Sigmoid colon (tissue), 7 donors: ENCODE measurements at places on chromosomes 3 and 15. TPM values are rescaled to one million over a fixed set of nuclear protein-coding genes. Genes with fewer than 3 reads are reported as not detected.

The CERS3 gene
- not detected for total RNA-seq

The DUOXA1 gene
- 2.1 TPM for total RNA-seq

The NCBP2 gene
- total RNA-seq, result 39.3 TPM

The DAZL gene
- 0.66 TPM for total RNA-seq

The CCR2 gene
- 1.6 TPM for total RNA-seq

The PLAAT1 gene
- total RNA-seq, result not detected

The RPP25 gene
- total RNA-seq, result 3.7 TPM

The GRK7 gene
- total RNA-seq, result not detected

DNA sequence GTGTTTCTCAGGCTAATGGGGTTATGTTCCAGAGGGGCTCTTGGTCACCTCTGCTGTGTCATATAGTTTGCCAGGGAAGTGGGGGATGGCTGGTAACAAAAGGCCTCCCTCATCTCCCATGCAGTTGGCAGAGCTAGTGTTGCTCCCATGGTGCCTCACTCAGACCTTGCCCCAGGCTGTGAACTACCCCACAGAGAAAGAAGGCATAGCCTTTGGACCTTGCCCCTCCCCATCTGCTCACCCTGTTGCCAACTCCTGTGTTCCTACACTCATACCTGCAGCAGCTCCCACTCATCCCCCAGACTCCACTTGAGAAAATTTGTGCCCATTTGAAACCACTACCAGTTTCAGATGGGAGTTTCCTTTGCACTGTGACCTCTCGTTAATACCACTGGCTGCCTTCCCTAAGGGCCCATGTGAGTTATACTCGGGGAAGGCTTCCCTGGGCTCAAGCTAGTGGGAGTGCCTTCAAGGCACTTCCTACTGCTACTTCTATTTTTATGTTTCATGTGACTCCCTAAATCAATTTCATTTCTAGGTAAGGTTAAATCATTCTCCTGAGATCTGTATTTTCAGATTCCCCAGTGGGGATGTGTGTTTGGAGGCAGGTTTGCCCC, 25.3 kb upstream of the COPB2 start:
- no peak for DNase-seq

GRCh38 chr3:169362301-169362700, 301.2 kb downstream of the MECOM start:
- DNase-seq, result no peak

GRCh38 chr3:100150473-100150872, 36.2 kb upstream of the FILIP1L start:
- no peak for DNase-seq

DNA sequence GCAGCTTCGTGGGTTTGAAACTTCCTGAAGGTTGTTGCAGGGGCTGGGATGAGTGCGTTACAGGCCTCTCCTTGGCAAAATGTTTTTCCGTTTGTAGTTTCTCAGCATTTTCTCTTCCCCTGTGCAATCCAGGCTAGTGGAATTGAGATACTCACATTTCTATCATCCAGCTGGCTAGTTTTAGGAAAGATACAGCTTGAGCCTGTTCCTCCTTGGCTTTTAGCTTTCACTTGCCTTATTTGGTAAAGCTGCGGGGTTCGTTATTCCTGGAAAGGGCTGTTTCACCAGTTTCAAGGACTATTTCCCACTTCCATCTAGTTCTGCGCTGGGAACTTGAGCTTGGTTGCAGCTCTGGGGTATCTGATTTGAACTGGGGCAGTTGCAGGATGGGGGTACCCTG, 90.3 kb downstream of the ITPR1 start:
- peak; percentile 66 for DNase-seq

DNA sequence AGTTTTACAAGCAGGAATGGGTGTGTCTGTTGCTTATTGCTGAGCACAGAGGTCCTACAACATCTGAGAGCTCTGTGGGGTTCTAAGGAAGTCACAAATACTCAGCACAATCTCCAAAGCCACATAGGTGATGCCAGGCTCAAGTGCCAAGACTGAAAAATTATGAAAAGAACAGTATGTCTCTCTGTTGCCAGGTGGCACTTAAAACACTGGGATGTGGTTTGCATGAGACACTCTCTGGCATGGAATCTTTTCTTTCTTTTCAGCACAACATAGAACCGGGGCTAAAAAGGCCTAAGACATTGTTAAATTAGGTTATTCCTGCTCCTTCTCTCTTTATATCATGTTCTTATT, 127.3 kb upstream of the PRICKLE2 start:
- DNase-seq, result no peak

- no peak for DNase-seq
These were observed 49.1 kb upstream of the UTS2B start for GRCh38 chr3:191379446-191379845.

- peak; percentile 72 for DNase-seq
These were observed 61.8 kb downstream of the HACD2 start for GRCh38 chr3:123523023-123523412.

- DNase-seq, result peak; percentile 79
These were observed 492 bp downstream of the TMCC1 start for GRCh38 chr3:129892857-129893580.

GRCh38 chr3:13879102-13879945, 547 bp downstream of the WNT7A start:
- no peak for DNase-seq

- peak; percentile 96 for DNase-seq
These were observed 44.9 kb upstream of the DGKG start for GRCh38 chr3:186406669-186407635.

GRCh38 chr15:84929795-84930603, 45.5 kb downstream of the SLC28A1 start:
- DNase-seq, result no peak
